ENCODE measurements at places on chromosomes 2 and 18. TPM values are rescaled to one million over a fixed set of nuclear protein-coding genes. Genes with fewer than 3 reads are reported as not detected.
A peak's percentile ranks its signal among the peaks of the same experiment; 100 is the strongest.

DNA sequence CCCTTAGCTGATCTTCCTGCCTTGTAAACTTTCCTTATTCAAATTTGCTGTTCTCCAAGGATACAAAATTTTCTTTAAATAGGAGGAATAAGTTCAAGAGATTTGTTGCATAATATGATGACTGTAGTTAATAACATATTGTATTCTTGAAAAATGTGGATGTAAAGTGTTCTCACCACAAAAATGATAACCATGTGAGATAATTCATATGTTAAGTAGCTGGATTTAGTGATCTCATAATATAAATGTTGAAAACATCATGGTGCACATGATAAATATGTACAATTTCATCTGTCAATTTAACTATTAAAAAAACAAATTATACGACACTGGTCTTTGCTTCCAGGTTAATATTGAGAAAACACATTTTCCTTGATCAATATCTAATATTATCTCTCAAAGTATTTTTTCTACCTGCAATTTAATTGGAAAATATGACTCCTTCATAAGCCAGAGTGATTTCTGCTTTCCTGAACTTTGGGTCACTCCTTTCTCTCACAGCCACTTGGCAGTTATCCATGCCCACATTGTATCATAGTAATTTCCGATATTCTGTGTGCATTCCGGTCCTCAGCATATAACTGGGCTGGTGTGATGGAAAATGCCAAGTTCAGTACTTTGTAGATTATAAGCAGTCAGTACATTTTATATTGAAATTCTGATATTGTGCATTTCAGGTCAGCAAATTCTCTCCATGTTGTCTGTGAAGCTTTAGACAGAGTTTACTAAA is 152.6 kb downstream of the GULP1 start:
- no peak for DNase-seq

- no peak for DNase-seq
These were observed 68.9 kb upstream of the LTBP1 start for GRCh38 chr2:32877587-32878510.

DNA sequence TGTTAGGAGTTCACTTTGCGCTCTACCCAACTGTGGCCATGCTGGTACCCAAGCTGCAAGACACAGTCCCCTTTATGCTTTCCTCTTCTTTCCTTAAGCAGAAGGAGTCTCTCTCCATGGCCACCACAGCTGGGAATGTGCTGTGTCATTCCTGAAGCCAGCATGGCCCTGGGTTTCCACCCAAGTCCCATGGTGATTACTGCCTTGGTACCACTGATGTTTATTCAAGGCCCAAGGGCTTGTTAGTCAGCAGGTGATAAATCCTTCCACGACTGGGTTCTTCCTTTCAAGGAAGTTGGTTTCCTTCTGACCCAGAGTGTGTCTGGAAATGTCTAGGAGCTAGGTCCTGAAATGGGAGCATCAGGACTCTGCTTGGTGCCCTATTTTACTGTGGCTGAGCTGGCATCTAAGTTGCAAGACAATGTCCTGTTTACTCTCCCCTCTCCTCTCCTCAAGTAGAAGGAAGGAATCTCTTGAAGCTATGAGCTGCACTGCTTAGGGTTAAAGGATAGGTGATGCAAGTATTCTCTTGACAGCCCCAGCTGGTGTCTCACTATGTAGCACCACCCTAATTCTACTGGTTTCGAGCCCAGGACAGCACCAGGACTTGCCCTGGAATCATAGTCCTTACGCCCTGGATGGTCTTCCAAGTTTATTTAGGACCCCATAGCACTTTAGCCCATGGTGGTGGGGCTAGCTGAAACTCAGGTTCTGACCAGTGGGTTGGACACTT is 18.7 kb upstream of the NUP35 start:
- no peak for DNase-seq

GRCh38 chr18:48557640-48558174 is 18.9 kb downstream of the CTIF start:
- DNase-seq: no peak

DNA sequence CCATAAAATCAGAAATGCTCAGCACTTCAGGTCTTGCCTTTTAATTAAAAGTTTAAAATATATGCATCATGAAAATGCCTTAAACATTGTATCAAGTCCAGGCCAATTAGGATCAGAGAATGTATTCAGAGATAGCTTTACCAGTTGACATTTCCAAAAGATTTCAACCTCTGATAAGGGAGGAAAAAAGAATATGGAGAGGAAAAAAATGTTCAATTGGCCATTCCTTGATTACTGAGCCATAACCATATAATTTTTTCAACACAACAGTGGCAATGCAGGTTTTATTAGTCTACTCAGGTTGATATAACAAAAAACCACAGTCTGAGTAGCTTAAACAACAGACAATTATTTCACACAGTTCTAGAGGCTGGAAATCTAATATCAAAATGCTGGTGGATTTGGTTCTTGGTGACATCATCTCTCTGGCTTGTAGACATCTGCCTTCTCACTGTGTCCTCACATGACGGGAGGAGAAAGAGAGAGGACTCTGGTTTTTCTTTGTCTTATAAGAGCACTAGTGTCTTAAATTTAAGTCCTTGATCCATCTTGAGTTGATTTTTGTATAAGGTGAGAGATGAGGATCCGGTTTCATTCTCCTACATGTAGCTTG is 111.9 kb downstream of the IRS1 start:
- no peak for DNase-seq

DNA sequence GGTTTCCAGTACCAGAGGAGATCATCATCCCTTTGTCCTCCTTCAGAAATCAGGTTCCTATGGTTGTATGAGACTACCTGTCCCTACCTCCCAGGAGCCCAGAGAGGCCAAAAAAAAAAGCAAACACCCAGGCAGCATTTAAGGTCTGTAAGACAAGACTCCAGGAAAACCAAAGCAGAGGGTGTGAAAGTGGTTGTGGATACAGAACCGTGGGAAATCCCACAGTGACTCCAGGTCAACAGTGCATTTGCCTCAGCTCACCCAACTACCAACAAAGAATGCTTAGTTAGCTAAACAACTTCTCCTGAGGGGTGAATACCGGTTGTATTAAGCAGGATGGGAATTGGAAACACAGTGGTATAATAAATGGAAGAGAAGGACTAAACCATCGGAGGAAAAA is 83.6 kb downstream of the LBH start:
- DNase-seq: no peak

The DLX2 gene
- not detected for total RNA-seq

The CHRNG gene
- not detected for total RNA-seq

DNA sequence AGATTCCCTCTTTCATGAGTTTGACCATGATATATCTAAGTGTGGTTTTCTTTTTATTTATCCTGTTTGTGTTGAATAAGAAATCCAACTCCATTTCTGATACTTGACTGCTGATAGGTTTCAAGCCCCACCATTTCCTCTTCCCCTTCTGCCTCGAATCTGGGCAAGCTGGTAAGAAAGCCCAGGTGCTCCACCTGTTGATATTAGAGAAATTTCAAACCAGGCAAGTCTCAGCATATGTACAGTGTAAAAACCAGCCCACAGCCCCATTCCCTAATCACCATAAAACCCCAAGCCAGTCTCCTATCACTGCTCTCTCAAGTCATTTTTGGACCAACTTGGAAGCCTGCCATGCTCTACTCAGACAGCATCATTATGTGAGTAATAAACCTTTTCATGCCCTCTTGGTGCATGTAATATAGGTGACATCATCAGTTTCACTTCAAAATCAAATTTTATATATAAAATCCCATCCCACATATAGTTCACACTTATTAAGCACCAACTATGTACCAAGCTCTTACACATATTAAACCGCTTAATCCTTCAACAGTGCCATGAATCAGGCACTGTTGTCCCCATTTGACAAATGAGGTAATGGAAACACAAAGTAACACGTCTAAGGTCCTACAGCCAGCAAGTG is 46.6 kb downstream of the SMAD2 start:
- peak; percentile 54 for DNase-seq

The GPR39 gene
- total RNA-seq: not detected

DNA sequence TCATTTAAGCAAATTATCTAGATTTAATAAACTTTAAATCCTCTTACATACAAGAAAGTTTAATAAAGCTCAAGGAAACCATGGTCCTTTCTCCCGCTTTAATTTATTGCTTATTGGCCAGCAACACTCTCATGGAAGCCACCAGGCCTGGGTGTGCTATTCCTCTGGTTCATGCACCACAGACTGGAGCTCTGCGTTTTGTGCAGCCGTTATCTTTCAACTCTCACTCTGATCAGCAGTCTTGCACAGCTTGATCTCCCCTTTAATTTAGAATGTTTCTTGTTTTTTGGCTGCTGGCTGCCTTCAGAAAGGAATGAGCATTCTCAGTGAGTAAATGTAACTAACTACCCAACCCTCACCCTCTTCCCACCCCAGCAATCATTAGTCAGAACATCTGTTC is 318.7 kb downstream of the MEIS1 start:
- no peak for DNase-seq

The LRPPRC gene
- total RNA-seq: 141 TPM

- DNase-seq: peak; percentile 81
These were observed 35.3 kb downstream of the GALNT1 start for GRCh38 chr18:35616664-35617423.

The NEB gene
- total RNA-seq: 0.14 TPM

The NAT8 gene
- total RNA-seq: not detected

DNA sequence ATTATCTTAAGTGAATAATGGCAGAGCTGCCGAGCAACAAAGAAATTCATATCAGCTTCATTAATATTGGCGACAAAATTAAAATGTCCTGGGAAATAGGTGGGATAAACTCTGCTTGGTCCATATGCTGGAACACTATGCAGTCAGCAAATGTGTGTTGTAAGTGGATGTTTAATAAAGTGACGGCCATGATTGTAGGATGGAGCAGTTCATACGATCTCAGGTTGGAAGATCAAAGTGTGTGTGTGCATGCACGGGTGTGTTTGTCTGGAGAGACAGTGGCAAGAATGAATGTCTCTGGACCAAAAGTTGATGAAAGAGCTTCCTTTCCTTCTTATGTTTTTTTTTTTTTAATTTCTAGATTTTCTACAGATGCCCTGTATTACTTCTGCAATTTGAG is 14.8 kb downstream of the TWIST2 start:
- no peak for DNase-seq

- DNase-seq: peak; percentile 78
These were observed 5.6 kb upstream of the DNMT3A start for GRCh38 chr2:25347205-25347815.

DNA sequence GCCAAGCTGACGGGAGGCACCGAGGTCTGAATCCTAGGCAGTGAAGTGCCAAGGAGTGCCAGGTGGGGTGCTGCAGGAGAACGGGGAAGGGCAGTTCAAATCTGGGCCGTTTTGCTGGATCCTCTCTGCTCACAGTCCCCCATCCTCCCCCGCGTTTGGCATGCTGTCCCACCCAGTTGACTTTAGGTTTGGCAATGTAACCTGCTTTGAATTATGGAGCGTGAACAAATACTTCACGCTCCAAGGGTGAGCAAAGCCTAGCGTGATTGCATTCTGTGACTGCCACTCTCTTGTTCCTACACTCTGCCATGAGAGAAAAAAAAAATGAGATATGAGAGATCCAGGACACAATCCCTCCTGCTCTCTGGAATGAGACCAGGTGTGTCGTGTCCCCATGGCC is 381.9 kb downstream of the ZNF516 start:
- no peak for DNase-seq

- DNase-seq: no peak
These were observed 284.1 kb downstream of the PHLPP1 start for GRCh38 chr18:62999392-62999791.

The SERPINB11 gene
- total RNA-seq: not detected

GRCh38 chr2:196293751-196294515 is 122.6 kb upstream of the STK17B start:
- no peak for DNase-seq

The DSG1 gene
- not detected for total RNA-seq

The AAK1 gene
- 95.2 TPM for total RNA-seq

DNA sequence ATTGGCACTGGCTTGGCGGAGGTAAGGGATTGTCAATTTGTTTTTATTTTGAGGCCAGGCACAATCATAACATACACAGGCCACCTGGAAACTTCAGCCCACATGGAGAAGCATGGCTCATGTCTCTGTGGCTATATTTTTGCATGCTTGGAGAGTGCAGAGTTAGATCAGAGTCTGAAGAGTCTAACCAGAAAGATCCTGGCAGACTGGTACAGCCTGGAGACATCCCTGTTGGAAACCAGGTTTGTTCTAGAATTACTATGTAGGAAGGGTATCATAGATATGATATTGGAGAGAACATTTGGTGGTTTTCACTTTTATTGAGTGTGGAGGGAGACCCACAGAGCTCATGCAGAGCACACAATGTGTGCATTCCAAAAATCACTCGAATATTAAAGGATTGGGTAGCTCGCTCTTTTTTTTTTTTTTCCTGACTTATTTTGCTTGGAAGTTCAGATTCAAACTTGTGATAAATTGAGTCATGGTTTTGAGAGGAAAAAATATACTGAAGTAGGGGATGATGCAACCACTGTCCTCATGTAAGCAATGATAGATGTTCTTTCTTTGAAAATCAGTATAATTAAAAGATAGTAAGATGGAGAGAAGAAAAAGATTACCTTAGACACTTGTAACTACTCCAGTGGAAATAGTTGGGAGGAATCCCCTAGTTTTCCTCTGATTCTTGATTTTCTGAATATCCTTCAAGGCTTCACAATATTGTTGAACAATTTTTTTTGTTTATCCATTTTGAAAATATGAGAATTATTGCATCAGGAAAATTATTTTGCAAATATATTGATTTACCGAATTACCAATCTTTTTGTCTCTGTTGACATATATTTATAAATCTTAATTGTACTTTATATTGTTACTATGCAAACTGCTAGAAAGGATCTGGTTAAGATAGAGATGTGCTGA is 185.7 kb upstream of the ZEB2 start:
- no peak for DNase-seq

GRCh38 chr2:157152362-157152761 is 105.1 kb upstream of the GALNT5 start:
- no peak for DNase-seq

DNA sequence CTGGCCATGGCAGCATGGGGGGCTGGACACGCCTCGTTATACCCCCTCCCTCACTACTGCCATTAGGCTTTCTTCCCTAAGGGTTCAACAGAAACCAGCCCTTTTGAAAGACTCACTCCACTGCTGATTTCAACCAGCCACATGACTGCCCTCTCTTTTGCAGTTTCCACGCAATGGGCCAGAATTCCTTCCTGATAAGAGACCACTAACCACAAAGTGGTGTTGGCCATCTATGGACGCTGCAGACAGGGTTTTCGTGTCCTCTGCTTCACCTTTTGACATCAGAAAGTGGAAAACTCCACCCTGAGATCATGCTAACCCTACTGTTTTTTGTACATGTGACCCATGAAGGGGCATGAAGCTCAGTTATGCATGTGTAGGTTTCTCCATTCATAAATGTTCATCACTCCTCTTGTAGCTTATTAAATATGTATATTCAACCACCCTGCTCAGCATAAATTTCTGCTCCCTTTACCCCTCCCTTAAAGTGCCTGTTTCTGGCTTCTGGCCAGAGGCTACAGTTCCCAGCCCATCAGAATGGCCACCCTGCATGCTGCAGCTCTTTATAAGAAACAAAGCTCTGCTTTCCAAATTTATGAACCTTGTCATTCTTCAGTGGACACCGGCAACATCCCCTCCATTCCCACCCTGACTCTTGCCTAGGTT is 106.6 kb upstream of the MSH6 start:
- no peak for DNase-seq

All from activated CD4-positive, alpha-beta memory T cell treated with anti-CD3 and anti-CD28 coated beads for 36 hours (primary cell).